ENCODE measurements at places on chromosomes 4 and X. TPM values are rescaled to one million over a fixed set of nuclear protein-coding genes. Genes with fewer than 3 reads are reported as not detected.

- no peak for DNase-seq
- no peaks in the 10 kb centered on the region for H3K27me3 ChIP-seq
- no peaks in the 10 kb centered on the region for H3K36me3 ChIP-seq
- no peak overlapping the region for H3K4me3 ChIP-seq
- peak overlapping the region; percentile 37 for H3K27ac ChIP-seq
- H3K4me1 ChIP-seq, result peaks cover 16% of the 10 kb centered on the region
Observed at GRCh38 chr4:146437778-146438177, 84.0 kb downstream of the SLC10A7 start.

DNA sequence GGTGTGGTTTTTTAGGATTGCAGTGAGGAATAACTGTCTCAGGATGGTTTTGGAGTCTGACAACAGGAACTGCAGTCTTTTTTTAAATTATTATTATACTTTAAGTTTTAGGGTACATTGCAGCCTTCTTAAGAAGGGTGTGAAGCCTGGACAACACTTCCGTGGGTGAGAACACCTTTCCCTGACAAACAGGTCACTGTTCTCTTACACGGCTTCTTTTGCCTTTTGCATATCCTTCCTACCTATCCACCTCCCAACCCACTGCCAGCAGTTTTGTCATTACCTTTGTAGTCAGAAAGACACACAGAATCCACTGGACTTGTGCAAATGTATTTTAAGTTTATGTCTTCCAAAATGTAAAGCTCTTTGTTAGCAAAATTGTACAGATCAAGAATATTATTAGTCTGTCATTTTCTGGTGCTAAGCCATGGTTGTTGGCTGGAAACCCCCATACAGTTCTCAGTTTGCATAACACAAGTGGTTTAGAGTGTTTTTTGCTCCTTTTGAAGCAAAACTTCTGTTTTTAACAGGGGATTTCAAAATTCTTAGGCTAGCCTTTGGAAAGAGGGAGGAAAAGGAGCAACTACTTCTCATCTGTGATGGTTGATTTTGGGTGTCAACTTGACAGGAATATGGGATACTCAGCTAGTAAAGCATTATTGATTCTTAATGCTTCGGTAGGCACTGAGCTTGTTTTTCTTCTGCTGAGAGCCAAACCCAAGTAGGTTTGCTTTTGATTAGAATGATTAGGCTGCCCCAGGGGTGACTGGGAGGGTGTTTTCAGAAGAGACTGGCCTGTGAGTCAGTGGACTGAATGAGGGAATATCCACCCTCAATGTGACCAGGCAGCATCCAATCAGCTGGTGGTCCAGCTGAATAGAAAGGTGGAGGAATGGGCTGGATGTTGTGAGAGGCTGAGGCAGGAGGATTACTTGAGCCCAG, 29.4 kb upstream of the KLHL2 start:
- H3K27ac ChIP-seq, result no peak overlapping the region
- no peak overlapping the region for H3K4me3 ChIP-seq
- H3K27me3 ChIP-seq, result no peaks in the 10 kb centered on the region
- no peak for DNase-seq

DNA sequence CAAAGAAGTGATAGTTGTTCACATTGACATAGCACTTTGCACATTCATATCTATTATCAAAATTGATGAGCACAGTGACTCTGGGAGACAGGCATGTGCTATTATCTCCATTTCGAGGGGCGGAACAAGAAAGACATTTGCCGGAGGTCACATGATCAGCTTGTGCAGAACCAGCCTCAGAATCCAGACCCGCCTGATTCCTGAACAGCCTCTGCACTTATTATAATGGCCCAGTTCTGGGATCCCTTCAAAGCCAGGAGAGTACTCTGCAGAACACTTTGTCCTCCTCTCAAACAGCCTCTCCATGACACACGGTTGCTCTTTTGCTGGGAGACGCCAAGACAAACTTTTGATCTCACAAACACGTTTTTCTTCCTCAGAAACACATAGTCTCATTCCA, 48.4 kb downstream of the RWDD4 start:
- no peaks in the 10 kb centered on the region for H3K36me3 ChIP-seq
- H3K27me3 ChIP-seq, result peaks cover 5% of the 10 kb centered on the region
- no peak overlapping the region for H3K27ac ChIP-seq
- H3K4me3 ChIP-seq, result no peak overlapping the region
- no peak for DNase-seq
- no peaks in the 10 kb centered on the region for H3K4me1 ChIP-seq

DNA sequence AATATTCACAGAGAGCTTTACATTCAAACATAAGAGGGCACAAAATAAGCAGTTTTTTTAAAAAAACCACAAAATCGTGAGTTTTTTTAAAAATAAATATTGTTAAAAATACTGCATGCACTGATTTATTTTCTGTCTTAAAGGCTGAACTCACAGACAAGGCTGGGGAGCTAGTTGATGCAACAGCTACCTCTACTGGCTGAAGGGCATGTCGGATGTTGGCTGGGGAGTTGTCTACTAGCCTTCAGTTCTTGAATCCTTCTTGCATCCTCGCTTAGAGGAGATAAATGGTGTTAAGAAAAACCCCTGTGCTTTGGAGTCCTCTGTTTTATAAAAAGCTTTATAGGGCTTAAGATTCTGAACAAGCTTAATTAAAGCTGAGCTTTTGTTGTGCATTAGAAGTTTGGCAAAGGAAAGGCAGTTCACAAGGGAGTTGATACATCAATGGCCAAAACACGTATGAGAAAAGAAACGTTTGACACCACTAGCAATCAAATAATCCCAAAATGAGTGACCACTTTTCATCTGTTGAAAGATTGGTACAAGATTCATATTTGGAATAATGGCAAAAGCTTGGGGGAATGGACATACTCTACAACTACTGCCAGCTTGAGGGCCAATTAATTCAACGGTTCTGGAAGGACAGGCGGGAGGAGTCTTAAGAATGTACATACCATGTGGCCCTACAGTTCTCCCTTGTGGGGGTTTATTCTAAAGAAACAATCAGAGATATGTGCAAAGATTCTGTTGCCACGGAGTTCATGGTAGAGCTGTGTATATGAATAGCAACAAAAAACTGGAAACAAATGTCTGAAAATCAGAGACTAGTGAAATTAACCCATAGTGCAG, 94.7 kb downstream of the SEL1L3 start:
- DNase-seq, result peak; percentile 5
- no peaks in the 10 kb centered on the region for H3K27me3 ChIP-seq
- H3K4me3 ChIP-seq, result no peak overlapping the region
- no peak overlapping the region for H3K27ac ChIP-seq

GRCh38 chrX:3820167-3820566, 106.7 kb upstream of the PRKX start:
- no peak for DNase-seq
- H3K4me3 ChIP-seq, result no peak overlapping the region
- peaks cover 19% of the 10 kb centered on the region for H3K4me1 ChIP-seq
- H3K36me3 ChIP-seq, result peaks cover 7% of the 10 kb centered on the region

DNA sequence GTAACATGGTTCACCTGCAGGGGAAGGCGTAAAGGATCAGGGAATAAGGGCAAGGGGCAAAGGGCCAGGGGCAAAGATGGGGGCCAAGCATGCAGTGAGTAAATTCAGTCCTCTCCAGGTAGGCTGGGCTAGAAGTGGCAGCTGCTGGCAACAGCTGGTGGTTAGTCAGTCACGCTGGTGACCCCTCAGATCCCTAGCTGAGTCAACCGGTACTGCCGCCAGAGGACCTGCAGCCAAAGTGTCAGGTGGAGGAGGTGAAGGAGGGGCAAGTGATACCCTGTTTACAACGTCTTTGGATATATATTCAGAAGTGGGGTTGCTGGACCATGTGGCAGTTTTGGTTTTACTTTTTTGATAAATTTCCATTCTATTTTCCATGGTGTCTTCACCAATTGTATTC, 24.6 kb upstream of the NAP1L2 start:
- H3K36me3 ChIP-seq, result no peaks in the 10 kb centered on the region
- H3K27ac ChIP-seq, result no peak overlapping the region

- H3K27ac ChIP-seq, result no peak overlapping the region
- H3K4me3 ChIP-seq, result no peak overlapping the region
- no peaks in the 10 kb centered on the region for H3K4me1 ChIP-seq
- H3K27me3 ChIP-seq, result peaks cover 35% of the 10 kb centered on the region
- no peak for DNase-seq
- no peaks in the 10 kb centered on the region for H3K36me3 ChIP-seq
Observed at GRCh38 chrX:15410947-15411346, 26.7 kb upstream of the VEGFD start.

- DNase-seq, result no peak
- H3K27ac ChIP-seq, result peak overlapping the region; percentile 79
- H3K4me3 ChIP-seq, result peak overlapping the region; percentile 43
- H3K27me3 ChIP-seq, result peaks cover 31% of the 10 kb centered on the region
Observed at GRCh38 chrX:139881572-139881971, 51.3 kb downstream of the ATP11C start.

- peaks cover 6% of the 10 kb centered on the region for H3K4me1 ChIP-seq
- no peak overlapping the region for H3K27ac ChIP-seq
- H3K4me3 ChIP-seq, result no peak overlapping the region
- no peaks in the 10 kb centered on the region for H3K36me3 ChIP-seq
- peak; percentile 28 for DNase-seq
Observed at GRCh38 chr4:74311696-74312313, 3.5 kb downstream of the EPGN start.

DNA sequence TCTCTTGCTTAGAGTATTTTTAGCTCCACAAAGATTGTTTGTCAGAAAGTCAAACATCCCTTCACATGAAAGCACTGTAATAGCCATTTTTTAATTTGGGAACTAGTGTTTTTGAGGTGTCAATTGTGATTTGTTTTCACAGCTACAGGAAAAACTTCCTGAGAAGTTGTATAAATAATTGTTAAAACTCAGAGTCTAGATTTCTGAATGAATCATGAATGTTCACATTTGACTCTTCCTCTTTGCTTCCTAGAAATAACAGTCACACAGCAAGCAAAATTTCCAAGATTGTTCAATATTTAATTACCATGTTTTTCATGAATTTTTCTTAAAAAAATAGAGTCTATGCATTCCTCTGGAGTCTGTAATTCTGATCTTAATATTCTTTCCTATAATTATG, 156.9 kb upstream of the SLC7A11 start:
- no peak for DNase-seq
- H3K27me3 ChIP-seq, result no peaks in the 10 kb centered on the region
- no peak overlapping the region for H3K27ac ChIP-seq
- H3K4me1 ChIP-seq, result no peaks in the 10 kb centered on the region

DNA sequence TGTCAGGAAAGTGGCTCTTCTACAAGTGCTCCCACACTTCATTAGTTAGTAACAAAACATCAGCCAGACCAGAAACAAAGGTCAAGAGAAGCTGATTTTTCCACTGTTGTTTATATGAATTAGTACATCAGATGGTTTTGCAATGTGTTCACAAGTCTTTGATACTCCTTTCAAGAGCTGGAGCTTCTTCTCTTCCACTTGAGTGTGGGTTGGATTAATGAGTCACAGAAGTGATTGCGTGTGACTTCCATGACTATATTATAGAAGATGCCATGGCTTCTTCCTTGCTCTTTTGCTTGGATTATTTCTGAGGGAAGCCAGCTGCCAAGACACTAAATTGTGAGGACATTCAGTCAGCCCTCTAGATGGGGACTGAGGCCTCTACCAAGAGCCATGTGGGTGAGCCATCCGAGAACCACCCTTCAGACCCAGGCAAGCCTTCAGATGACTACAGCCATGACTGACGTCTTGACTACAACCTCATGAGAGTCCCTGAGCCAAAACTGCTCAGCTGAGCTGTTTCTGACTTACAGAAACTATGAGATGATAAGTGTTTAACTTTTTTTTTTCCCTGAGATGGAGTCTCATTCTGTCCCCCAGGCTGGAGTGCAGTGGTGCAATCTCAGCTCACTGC, 18.1 kb downstream of the SOWAHB start:
- no peak overlapping the region for H3K4me3 ChIP-seq
- H3K27me3 ChIP-seq, result peaks cover 7% of the 10 kb centered on the region
- DNase-seq, result no peak
- no peak overlapping the region for H3K27ac ChIP-seq

- H3K4me1 ChIP-seq, result no peaks in the 10 kb centered on the region
- no peaks in the 10 kb centered on the region for H3K27me3 ChIP-seq
- H3K4me3 ChIP-seq, result no peak overlapping the region
- H3K27ac ChIP-seq, result no peak overlapping the region
Observed at GRCh38 chr4:119526786-119527550, 101.6 kb downstream of the PDE5A start.

- H3K27me3 ChIP-seq, result peaks cover 14% of the 10 kb centered on the region
- H3K36me3 ChIP-seq, result no peaks in the 10 kb centered on the region
- peak overlapping the region; percentile 34 for H3K4me3 ChIP-seq
- peak overlapping the region; percentile 14 for H3K27ac ChIP-seq
- peak; percentile 71 for DNase-seq
Observed at GRCh38 chr4:26058537-26058936, 144.5 kb downstream of the SMIM20 start.

DNA sequence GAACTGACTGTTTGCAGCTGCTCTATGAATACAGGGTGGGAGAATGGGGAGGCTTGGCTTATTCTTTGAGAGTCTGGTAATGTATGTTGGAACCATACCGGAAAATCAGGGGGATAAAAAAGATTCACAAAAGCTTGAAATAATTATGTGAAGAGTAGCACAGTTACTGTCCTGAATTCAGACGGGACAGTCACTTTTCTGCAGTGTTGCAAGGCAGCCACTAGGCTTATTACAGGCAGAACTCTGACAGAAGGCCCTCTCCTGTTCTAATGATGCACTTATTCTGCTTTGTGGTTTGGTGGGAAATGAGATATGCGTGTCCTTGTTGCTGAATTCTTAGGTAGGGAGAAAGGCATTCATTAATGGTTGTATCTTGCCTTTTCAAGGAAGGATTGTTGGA, 37.2 kb downstream of the GUCY1B1 start:
- no peaks in the 10 kb centered on the region for H3K4me1 ChIP-seq
- no peak for DNase-seq

DNA sequence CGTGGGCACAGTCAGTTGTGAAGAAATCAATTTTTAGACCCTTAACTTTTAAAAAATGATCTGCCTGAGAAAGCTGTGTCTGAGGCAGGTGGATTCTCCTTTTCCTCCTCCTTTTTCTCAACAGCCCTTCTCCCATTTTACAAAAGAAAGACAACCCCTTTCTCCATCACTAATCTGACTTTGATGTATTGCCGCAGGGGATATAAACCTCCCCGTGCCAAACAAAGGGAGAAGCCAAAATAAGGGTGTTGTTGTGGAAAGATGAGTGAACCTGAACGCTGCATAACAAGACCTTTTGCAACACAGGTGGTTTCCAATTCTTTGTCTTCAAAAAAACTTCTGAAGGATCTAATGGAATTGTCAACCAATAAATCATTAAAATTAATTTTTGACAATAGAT, 8.4 kb upstream of the FHL1 start:
- H3K4me1 ChIP-seq, result peaks cover 6% of the 10 kb centered on the region
- no peak overlapping the region for H3K27ac ChIP-seq
- peaks cover 18% of the 10 kb centered on the region for H3K27me3 ChIP-seq
- H3K36me3 ChIP-seq, result no peaks in the 10 kb centered on the region

Gene FGD1
- 0.32 TPM for total RNA-seq

Gene TMPRSS11D
- not detected for total RNA-seq

Gene CNKSR2
- total RNA-seq, result 7.6 TPM
